ENCODE measurements at places on chromosomes 3 and 15. TPM values are rescaled to one million over a fixed set of nuclear protein-coding genes. Genes with fewer than 3 reads are reported as not detected.
A peak's percentile ranks its signal among the peaks of the same experiment; 100 is the strongest.

The CSTA gene
- total RNA-seq = not detected

The C3orf22 gene
- not detected for total RNA-seq

The BLOC1S6 gene
- total RNA-seq = 28.6 TPM

DNA sequence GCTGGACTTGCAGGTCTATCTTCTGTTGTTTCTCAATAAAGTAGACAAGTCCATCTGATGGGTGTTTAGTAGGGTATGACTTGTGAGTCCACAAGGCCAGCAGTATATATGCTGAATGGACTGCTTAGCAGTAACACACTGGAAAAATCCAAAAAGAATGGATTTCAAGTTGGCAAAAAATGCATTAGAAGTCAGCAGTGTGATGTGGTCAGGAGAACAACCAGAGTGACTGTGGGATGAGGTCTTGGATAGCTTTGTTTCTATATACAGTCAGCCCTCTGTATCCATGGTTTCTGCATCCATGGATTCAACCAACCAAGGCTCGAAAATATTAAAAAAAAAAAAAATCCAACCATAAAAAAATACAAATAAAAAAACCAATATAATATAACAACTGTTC, 55.8 kb downstream of the LPP start:
- no peak for DNase-seq

- no peak for DNase-seq
Measured at GRCh38 chr3:129602309-129602708, 4.2 kb downstream of the PLXND1 start.

DNA sequence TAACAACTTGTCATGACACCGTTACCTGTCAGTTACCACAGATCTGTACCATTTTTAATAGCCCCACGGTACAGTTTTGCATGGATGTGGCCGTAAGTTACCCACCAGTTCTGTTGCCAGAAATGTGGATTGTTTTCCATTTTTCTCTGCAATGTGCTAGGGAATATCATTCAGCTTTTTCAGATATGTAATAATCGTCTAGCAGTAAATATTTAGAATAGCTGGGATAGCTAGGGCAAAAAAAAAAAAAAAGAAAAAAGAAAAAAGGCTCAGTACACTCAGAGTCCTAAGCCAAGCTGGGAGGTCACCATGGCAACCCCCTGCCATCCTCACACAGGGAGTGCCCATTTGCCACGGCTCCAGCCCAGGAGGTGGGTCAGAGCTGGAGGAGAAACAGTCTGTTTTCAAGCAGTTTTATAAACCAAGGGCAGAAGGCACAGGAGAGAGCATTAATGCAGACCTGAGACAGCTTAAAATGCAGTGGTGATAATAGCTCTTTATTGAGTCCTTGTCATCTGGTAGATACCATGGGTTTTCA, 25.2 kb downstream of the PAQR5 start:
- DNase-seq = no peak

DNA sequence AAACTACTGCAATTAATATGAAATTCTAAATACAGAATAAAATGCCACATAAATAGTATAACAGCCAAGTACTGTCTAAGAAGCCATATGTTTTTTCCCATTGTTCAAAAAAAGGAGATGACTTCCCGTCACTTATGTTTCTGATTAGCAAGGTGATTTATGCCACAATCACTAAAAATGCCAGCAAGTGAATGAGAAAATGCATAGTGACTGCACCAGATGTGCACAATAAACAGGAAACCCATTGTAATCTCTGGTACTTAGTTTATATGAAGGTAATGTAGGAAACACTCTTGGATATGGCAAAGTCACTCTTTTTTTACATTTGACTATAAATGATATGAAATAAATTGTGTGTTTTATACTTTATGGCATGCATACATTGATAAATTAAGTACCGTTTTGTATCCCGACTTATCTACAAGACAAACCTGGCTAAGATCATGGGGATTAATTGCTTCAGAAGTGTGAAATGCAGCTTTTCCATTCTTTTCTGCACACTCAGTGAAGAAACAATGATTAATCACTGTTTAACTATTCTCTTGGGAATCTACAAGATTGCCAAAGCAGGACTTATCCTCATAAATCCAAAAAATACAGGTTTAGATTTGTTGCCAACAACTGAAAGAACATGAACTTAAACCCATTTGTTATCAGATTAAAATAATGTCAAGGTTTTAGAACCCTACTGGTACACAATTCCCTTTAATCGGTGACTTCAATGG, 164.5 kb downstream of the TBC1D5 start:
- no peak for DNase-seq

GRCh38 chr15:63094495-63094931, 27.1 kb upstream of the LACTB start:
- no peak for DNase-seq

DNA sequence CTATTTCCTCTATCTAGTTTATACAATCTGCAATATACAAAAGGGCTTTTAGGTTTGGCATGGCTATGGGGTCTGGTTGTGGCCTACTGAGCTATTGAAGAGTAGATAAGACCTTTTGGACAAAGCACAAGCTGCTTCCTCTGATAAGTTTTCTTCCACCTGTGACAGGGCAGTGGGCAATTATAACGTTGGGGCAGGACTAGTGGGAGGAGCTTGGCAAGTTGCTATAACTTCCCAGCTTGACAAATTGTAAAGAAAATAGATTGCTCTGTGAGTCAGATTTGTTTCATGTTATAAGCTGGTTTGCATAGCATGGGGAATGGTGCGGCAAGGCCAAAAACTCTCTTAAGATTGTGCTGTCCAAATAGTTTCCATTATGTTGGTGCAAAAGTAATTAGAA, 64.9 kb downstream of the SLC7A14 start:
- DNase-seq = peak; percentile 16

GRCh38 chr3:57974796-57975388, 33.3 kb upstream of the FLNB start:
- peak; percentile 98 for DNase-seq

GRCh38 chr15:99614749-99615288, 49.0 kb downstream of the MEF2A start:
- no peak for DNase-seq

DNA sequence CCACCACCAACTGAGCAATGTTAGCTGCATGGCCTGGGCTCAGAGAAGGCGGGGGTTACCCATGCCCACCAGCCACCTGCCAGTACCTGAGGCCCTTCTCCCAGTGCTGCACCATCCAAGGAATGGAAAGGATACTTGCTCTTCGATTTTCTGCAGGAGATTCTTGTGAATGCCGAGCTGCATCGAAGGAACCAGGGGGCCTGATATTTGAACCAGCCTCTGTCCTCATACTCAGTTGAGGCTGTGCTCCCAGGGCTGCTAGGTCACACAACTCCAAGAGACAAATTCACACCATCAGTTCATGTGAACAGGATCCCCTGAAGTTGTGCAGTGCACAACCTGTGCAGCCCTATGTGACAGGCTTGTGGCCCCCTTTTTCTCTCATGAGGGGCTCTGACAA, 18.0 kb downstream of the PLA2G4F start:
- no peak for DNase-seq

- DNase-seq = peak; percentile 42
Measured at GRCh38 chr3:159057621-159058020, 255.8 kb downstream of the MFSD1 start.

GRCh38 chr3:151169262-151169947, 33.6 kb downstream of the GPR171 start:
- DNase-seq = no peak
